ENCODE measurements at places on chromosomes 6 and 20.
A peak's percentile ranks its signal among the peaks of the same experiment; 100 is the strongest.

DNA sequence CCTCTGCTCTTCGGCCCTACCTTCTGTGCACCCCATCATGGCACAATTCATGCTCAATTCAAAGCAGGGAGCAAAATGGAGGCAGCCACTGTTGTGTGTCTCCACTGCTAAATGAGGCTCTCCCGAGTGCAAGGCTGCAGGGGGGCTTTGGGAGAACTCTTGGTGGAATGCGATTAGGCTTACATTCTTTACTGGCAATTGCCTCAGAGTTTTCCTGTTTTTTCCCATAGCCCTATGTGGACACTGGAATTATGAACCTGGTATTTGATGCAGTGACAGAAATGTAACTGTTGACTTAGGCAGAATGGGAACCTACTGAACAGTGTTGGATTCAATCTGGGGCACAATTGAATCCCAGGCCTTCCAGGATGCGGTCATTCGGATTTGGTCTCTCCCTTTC lies 187.9 kb upstream of the GMDS start:
- no peak for DNase-seq

DNA sequence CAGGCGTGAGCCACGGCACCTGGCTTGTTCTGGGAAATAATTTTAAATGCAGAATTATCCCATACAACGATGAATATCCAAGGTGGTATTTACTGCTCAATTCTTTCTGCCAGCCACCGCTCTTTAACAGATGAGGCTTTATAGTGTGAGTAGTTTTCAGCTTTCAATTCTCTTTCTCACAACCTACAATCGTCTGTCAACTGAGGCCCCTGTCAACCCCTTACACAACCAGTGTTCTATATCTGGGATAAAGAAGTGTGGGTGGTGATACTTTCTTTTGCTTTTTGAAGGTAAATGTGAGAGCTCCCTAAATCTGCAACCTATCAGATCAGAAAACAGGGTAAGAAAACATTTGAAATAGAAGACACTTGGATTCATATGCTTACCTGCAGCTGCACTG lies 22.5 kb downstream of the STAU1 start:
- no peak for DNase-seq

DNA sequence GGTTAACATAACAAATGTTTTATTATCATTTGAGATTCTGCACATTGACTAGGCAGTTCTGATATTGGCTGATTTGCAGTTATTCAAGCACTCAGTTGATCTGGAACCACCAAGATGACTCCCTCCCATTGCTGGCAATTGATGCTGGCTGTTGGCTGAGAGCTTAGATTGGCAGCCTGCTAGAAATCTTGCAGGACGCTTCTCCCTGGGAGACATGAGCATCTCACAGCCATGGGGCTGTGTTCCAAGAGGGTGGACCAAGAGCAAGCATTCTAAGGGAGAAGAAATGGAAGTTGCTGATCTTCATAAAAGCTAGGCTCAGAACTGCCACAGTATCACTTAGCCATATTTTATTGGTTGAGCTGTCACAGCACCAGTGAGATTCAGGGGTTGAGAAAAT lies 233.4 kb upstream of the ID4 start:
- no peak for DNase-seq

GRCh38 chr6:27679308-27679963 lies 206.5 kb upstream of the ZNF184 start:
- no peak for DNase-seq

DNA sequence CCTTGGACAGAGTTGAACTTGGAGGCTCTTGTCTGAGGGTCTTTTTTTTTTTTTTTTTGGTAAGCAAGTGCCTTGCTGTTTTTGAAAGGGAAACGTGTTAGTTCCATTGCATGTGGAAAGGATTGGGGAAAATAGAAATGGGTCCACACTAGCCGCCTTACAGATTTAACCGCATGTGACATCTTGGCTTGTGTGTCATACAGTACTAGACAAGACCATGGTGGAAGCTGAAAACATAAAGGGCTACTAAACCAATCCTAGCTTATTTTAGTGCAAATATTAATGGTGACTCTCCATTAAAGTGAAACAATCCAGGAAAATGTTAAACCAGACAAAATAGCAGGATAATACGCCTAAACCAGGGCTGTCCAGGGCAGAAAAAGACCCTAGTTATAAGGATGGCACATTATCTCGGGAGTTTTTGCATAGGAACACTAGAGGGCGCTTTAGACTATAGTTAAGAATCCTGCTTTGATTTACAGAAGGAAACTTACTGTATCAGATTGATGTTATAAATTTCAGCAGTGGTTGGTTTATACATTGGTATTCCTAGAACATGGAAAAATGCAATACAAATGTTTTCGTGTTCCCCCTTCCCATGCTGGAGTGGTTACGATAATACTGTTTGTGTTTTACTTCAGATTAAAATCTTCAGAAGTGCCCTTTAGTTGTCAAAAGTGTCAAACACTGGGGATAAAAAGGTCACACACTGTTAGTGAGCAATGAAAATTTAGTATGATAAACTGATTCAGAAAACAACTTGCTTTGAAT lies 59.8 kb upstream of the DEK start:
- DNase-seq: peak; percentile 18

DNA sequence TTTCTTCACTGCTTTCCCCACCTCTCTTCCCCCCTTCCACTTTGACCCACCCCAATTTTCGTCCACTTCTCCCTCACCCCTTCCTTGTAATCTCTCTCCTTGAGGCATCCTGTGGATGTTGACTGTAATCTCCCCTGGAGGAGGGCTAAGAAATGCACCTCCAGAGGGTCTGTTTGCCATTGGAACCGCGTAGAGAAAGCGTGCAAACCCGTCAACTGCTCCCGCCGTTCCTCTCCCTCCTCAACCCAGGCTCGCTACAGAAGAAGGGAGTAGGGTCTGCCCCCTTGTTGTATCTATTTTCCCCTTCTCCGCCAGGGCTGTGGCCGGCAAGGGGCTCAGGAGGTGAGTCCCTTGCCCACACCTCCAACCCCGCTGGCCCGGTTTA lies 502 bp upstream of the HTR1E start:
- no peak for DNase-seq

DNA sequence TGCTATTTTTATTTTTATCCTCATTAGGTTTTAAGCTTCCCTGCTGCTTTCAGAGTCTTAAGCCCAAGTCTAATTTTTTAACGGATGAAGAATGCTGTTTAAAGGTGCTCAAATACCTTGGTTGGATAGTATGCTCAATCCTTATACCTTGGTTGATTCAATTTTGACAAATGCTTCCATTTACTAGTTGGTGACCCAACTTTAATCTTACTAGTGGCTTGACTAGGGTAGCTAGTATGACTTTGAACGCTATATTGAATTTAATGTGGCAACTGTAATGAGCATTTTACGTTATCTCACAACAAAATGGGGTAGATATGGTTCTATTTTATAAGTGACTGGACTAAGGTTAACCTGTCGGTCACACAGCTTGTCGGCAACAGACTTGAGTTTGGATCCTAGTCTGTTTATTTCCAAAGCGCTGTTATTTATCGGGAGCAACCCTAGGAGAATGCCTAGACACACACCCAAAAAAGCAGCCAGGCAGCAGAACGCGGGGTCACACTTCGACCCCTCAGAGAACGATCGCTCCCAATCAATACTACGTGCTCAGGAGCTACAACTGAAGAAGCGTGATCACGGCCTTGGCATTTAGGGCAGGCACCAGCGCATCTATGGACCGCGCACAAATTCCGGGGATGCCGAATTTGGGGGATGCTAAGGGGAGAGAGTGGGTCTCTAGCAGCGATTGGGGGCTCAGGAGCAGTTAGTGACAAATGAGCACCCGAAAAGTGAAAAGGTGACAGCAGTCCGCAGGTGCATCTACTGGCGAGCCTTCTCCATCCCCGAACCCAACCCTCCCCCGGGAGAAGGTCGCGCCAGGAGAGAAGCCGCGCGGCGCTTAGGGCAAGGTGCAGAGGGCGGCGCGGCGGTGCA lies 586 bp upstream of the ALDH5A1 start:
- DNase-seq: no peak

DNA sequence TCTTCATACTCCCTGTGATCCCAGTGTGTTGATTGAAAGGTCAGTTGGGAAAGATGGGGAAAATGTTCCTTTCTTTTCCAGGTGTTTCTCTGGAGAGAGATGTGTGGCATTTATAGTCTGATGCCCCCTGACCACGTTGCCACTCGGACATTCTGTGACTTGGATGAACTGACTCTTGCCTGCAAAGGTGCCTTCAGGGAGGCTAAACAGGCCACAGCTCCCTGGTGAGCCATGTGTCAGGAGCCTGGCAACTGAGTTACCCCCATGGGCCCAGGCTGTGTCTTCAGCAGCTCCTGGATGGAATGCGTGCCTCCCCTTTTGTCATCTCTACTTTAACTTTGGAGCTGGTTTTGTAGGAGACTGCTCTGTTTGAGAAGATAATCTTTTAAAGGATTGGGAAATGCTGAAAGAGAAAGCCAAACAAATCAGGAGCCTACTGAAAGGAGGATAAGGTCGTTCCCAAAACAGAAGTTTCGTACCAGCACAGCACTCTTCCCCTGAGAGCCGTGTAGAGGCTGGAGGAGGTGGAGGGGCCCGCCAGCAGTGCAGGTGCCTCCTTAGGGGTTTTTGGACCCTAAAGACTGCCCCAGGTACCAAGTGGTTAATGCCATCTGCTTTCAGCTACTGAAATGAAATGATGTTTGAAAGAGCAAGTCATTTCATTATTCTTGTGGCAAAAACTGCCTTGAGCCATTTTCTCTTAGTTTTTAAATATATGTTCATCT lies 322.8 kb downstream of the ZFAND3 start:
- no peak for DNase-seq

GRCh38 chr6:816510-817084 lies 123.7 kb upstream of the EXOC2 start:
- no peak for DNase-seq

GRCh38 chr6:132257561-132257960 lies 143.7 kb downstream of the MOXD1 start:
- DNase-seq: no peak

DNA sequence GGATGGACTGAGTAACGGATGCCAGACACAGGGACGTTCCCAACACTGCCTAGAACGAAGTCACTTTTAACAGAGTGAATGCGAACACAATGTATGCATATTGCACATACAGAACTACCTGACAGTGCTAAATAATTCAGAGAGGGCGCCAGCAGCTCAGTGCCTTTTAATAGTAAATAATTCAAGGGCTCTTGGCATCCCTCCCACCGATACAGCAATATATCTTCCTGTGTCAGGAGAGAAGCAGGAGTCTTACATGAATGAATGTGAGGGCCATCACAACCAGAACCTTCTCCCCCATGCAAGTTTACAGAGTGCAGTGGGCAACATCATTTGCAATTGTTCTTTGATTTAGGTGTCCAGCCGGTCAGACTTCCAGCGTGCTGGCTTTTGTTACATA lies 88.4 kb upstream of the KCNG1 start:
- DNase-seq: no peak

DNA sequence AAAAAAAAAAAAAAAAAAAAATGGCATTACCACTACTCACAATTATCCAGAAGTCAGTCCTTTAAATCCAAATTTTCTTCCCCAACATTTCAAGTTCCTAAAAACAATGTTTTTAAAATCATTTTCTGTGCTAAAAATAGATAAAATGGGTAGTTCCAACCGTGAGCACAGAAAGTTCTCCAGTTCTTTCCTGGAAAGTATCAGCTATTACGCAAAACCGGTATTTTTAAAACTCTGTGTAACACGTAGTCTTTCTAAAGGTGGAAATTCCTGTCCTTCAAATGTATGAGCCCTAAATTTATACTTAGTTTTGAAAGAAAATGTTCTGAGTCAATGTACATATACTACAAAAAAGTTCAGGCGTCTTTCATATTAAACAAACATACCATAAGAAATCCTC lies 83.5 kb upstream of the SCAF8 start:
- DNase-seq: no peak

GRCh38 chr6:132236281-132236680 lies 165.0 kb downstream of the MOXD1 start:
- no peak for DNase-seq

DNA sequence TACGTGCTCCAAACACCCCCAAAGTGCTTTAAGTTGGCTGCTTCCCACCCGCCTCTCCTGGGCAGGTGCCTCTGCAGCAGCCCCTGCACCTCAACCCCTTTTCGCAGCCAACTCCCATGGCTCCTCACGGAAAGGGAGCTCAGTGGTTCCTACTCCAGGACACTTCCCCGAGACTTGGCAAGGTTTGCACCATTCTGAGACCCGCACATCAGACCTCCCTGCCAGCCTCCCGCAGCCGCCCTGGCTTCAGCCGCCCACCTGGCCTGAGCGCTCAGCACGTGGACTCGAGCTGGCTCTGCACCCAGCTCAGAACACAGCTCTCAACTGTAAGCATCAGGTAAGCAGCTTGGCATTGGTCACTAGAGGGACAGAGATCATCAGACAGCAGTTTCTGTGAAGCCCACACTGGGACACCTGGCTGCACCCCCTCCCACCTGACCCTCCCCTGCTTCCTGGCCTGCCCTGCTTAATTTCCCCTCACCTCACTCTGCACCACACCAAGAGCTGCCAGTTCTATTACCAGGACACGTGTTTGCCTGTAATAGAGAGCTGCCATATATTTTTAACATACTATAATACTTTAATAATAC lies 28.5 kb downstream of the GMDS start:
- DNase-seq: no peak

GRCh38 chr6:41568585-41569384 lies 22.6 kb downstream of the FOXP4 start:
- no peak for DNase-seq

GRCh38 chr6:124420116-124420840 lies 542.0 kb upstream of the RNF217 start:
- DNase-seq: no peak

GRCh38 chr20:31890646-31891045 lies 20.2 kb downstream of the TTLL9 start:
- no peak for DNase-seq

DNA sequence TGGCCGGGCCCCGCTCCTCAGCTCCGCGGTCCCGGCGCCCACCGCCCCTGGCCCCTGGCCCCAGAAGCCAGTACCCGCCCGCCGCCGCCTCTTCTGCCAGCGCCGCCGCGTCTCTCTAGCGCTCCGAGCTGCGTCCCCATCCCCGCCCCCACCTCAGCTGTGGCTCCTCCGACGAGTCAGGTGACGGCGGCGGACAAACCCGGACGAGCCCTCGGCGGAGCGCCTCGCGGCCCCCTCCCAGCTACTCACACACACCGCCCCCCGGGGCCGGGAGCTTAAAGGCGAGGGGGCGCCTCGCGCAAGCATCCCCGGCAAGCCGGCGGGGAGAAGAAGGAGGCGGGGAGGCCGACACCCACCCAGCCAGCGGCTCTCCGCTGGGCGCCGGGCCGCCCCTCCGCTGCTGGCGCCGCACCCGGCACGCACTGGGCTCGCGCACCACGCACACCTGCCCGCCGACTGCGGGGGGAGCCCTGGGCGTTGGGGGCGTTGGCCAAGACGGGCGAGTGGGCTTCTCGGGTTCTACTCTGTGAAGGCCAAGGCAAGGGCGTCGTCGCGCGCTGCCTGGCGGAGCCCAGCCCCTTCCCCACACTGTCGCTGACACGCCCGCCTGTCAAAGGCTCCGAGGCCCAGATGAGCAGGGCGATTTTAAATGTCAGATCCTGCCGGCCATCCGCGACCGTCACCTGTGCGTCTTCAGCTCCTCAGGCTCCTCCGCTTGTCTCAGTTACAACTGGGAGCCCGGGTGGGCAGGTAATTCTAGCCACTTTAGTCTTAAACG lies at the start of gene SNAP91:
Gene SNAP91, minus strand, starts transcription at position 132 of the 778 bp plus-strand sequence. CDS start 1,174 bp downstream, outside the sequence.
- no peak for DNase-seq

Measured in GM12864 (cell line).